ENCODE measurements at places on chromosomes 4 and X. TPM values are rescaled to one million over a fixed set of nuclear protein-coding genes. Genes with fewer than 3 reads are reported as not detected.

GRCh38 chrX:97167333-97167732 lies 283.6 kb downstream of the RPA4 start:
- no peak overlapping the region for H3K27ac ChIP-seq
- H3K27me3 ChIP-seq = no peaks in the 10 kb centered on the region
- H3K4me3 ChIP-seq = no peak overlapping the region
- H3K4me1 ChIP-seq = peaks cover 6% of the 10 kb centered on the region
- no peaks in the 10 kb centered on the region for H3K36me3 ChIP-seq

DNA sequence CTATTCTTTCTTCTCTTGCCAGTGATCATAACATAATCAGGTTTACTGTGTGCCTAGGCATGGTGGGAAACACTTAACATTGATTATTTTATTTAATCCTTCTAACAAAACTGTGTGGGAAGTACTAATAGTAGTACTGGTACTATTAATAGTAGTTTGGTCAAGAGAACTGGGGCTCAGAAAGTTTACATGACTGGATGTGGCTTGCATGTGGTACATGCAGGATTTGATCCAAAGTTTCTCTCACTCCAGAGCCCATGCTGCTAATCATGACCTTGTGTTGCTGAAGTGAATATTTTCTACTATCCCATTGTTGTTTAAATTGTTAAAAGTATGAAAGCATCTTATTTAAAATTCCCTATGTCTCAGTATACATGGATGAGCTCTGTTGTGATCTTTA lies 78.4 kb downstream of the TMEM164 start:
- H3K27me3 ChIP-seq = no peaks in the 10 kb centered on the region
- no peak overlapping the region for H3K27ac ChIP-seq
- no peaks in the 10 kb centered on the region for H3K36me3 ChIP-seq
- no peaks in the 10 kb centered on the region for H3K4me1 ChIP-seq
- no peak overlapping the region for H3K4me3 ChIP-seq

- H3K4me3 ChIP-seq = no peak overlapping the region
- DNase-seq = no peak
- 0 out of 2 replicates have a peak, but pooled peaks cover 2% of the 10 kb centered on the region for H3K27me3 ChIP-seq
Measured at GRCh38 chr4:147052361-147052760, 106.7 kb upstream of the TTC29 start.

- no peaks in the 10 kb centered on the region for H3K27me3 ChIP-seq
- no peak overlapping the region for H3K27ac ChIP-seq
- DNase-seq = no peak
- H3K4me3 ChIP-seq = no peak overlapping the region
Measured at GRCh38 chr4:79330720-79331119, 4.9 kb upstream of the NAA11 start.

DNA sequence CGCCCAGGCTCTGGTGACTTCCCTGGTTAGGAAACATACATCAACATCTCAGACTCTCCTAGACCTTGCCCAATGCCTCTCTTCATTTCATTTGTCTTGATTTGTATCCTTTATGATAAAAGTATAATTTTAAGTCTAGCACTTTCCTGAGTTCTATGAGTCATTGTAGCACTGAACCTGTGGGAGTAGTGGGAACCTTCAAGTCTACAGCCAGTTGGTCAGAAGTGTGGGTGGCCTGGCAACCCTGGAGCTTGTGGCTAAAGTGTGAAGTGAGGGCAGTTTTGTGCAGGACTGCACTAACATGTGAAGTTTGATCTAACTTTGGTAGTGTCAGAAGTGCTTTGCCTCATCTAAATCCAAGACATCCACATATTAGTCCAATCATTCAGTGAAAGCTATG lies 259.3 kb upstream of the IGFBP7 start:
- no peaks in the 10 kb centered on the region for H3K27me3 ChIP-seq
- no peak overlapping the region for H3K4me3 ChIP-seq
- no peaks in the 10 kb centered on the region for H3K36me3 ChIP-seq

DNA sequence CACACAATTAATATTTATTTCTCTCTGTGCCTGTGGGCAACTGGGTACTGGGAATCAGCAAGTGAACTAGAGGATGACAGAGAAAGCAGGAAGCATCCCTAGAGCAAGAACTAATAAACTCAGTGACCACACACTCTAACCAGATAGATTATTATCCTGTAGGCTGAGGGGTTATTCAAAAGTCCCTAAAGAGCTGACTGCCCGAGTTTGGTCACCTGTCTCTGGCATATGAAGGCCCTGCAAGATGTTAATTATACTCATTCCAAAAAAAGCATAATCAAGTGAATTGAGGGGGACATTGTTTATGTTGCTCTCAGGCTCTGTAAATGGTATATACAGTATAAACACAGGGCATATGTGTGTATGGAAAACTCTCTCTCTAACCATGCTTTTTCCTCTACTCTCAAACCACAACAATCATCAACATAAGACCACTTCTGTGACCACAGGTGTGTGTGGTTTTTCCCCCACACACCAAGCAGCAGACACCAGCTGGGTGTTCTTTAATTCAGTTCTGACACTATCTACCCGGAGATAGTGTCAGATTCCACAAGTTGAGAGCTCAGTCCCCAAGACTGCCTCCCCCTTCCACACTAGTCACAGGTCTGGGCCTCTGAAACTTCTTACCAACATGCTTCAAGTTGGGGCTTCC lies 6.2 kb upstream of the HPSE start:
- DNase-seq = no peak
- H3K4me3 ChIP-seq = no peak overlapping the region
- H3K27me3 ChIP-seq = no peaks in the 10 kb centered on the region
- no peaks in the 10 kb centered on the region for H3K36me3 ChIP-seq
- no peaks in the 10 kb centered on the region for H3K4me1 ChIP-seq

The ASIC5 gene
- not detected for total RNA-seq

The C4orf17 gene
- total RNA-seq = not detected

The SPANXB1 gene
- total RNA-seq = not detected

The CCDC158 gene
- not detected for total RNA-seq

The TNIP3 gene
- not detected for total RNA-seq

The MAGEB17 gene
- not detected for total RNA-seq

Data from Karpas-422 (cell line).